ENCODE measurements at places on chromosomes 5 and 9. TPM values are rescaled to one million over a fixed set of nuclear protein-coding genes. Genes with fewer than 3 reads are reported as not detected.

- DNase-seq, result no peak
Observed at GRCh38 chr9:21779397-21779796, 23.0 kb upstream of the MTAP start.

- DNase-seq, result no peak
Observed at GRCh38 chr9:6764523-6764922, 6.8 kb downstream of the KDM4C start.

DNA sequence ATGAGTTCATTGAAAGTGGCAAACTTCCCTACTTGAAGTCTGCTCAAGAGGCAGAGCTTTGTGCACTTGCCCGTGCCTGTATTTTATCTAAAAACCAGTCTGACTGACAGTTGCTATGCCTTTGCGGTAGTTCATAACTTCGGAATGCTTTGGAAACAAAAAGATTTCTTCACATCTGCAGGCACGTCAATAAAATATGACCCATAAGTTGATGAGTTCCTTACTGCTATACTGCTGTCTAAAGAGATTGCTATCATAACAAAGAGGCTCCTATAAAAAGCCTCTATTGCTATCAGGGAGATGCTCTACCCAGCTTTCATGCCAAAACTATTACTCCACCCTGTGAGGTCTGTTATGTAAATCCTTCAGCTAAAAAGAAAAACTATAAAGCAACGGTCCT is 25.4 kb upstream of the RNF20 start:
- DNase-seq, result no peak

The CD180 gene
- 33.5 TPM for total RNA-seq

GRCh38 chr9:87167582-87167981 is 220.3 kb upstream of the GAS1 start:
- no peak for DNase-seq

The FOXD4L5 gene
- 0.55 TPM for total RNA-seq

DNA sequence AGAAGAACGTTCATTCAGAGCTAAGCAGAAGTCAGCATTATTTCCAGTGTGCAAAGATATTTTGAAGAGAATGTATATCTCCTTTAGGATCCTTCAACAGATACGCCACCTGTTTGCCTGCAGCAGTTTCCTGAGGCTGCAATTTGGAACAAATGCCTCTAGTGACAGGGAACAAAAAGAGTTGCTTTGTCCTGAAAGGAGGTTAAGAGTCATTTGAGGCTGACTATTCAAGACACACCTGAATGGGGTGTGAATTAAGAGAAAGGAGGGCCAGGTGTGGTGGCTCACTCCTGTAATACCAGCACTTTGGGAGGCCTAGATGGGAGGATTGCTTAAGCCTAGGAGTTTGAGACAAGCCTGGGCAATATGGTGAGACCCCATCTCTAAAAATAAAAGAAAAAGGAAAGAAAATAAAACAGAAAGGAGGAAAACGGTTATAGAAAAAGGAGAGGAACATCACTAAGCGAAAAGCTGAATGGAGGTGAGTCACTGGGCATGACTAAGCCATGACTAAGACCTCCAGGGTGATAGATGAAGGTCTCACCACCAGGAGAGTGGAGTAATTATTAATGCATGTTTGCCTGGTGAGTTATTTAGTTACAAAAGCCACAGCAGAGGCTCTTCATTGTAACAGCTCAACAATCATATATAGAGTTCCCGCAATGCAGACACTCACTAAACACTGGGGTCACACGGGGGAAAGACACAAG is 255.2 kb upstream of the TNC start:
- no peak for DNase-seq

DNA sequence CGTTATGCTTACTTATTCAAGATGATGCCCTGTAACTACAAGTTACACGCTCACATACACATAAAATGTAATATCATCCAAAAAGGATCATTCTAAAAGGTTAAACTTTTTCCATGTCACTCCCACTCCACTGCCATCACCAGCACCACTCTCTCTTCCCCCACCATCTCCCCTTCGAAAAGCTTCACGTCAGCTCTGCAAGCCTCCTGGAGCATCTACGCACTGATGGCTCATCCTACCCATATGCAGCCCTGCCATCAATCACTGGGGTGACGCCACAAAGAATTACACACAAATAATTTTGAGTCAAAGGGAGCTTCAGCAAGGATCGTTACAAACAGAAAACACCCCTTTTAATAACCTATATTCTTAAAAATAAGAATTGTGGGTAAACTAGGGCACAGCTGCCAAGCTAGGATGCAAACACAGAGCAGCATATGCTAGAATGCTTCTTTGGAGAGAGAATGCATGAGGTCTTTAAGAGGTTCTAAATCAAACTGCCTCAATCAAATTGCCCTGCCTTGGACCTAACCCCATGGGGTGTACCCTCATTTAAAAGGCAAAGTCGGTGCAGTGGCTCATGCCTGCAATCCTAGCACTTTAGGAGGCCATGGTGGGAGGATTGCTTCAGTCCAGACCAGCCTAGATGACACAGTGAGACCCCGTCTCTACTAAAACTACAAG is 56.1 kb downstream of the SHB start:
- DNase-seq, result no peak

DNA sequence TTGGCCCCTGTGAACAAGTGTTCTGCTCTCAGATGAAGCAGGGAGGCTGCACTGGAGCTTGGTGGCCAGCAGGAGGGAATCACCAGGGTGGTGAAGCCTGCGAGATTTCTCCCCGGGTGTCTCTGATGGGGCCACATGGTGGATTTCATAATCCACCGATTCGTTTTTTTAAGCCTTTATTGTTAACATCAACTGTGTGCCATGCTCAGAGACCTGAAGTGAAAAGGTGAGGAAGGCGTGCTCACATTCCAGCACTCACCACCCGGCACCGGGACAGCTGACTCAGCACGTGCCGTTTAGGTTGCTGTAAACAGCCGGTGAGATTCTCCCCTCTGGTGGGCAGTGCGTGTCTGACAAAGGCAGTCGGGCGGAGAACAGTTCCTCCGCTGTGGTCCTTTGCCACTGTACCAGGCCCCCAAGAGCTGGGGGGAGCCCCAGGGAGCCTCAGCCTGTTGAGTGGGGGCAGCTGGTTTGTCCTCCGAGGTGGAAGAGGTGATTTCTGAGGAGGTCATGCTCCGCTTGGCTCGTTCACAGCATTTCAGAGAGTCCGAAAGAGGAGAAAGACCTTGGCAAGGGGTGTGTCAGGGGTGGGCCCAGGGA is 12.7 kb upstream of the AHRR start:
- no peak for DNase-seq

GRCh38 chr9:34572628-34573027 is 16.9 kb downstream of the CNTFR start:
- no peak for DNase-seq

- no peak for DNase-seq
Observed at GRCh38 chr5:6084376-6084775, 294.0 kb downstream of the MED10 start.

DNA sequence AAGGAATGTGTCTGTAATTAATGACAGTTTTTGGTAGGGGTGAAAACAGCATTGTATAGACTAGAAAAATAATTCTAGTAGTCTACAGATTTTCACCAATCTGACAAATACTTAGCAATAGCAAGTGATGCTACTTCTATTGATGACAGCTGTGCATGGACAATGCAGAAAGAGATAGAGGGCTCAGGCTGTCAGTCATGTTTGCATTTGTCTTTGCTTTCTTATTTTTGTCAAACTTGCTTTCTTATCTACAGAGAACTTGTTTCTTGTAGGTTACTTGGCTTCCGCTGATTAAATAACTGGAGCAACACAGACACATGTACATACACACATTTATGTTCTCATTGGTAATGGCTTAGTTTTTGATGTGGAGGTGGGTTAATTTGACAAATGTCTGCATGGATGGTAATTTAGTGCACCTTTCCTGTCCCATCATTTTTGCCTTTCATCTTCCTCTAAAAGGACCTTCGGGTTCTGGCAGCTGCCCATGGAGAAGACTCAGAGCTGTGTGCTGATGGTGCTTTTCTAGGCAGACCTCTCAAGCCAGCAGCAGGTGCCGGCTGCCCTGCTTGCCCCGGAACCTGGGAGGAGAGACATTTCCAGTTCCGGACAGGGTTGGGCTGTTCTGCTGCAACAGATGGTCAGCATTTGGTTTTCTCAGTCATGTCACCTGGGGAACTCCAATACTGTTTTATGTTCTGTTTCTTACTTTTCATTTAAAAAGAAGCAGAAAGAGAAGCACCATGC is 28.8 kb downstream of the CAMK4 start:
- DNase-seq, result no peak

The ENTPD8 gene
- not detected for total RNA-seq

DNA sequence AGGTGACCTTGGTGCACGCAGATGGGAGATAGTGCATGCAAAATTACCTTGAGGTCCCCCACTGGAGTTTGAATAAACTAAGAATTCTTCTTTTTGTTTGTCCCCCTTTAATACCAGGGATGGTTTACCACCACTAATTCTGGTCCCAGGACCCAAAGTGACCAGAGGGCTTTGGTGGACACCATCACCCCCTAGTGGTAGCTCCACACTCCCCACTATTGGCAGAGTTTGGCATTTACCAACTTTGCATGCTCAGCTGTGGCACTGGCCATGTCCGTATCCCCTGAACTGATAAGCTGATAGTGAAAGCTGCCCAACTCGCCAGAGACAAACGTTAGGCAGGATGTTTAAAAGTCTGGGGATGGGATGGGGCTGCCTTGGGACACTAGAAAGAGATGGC is 3.3 kb downstream of the ASTN2 start:
- DNase-seq, result no peak

DNA sequence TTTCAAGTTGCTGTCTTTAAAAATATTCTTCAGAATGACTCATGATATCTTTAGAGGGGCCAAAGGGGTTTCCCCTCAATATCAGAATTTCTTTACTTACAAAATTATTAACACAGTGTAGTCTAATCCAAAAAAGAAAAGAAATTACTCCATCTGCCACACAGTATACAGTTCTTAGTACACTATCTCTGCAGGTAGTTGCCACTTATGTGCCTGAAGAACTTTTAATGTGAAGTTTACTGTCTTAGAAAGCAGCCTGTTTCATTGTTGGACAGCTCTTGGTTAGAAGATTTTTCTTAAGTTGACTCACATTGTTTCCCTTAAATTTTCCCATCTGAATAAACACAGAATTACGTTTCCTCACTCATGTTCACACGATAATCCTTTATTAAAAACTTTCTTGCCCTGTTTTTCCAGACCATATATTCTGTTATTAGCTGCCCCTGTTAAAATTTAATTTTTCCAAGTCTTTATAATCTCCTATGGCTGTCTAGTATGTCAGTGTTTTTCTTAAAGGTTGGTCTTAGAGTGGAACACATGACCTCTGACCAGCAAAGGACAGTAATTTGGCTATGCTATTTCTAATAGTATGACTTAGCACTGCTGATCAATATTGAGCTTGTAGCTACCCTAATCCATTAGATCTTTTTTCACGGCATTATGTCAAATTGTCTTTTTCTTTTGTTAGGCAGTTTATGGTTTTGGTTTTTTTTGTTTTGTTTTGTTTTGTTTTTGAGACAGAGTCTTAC is 21.8 kb upstream of the FKTN start:
- DNase-seq, result no peak

DNA sequence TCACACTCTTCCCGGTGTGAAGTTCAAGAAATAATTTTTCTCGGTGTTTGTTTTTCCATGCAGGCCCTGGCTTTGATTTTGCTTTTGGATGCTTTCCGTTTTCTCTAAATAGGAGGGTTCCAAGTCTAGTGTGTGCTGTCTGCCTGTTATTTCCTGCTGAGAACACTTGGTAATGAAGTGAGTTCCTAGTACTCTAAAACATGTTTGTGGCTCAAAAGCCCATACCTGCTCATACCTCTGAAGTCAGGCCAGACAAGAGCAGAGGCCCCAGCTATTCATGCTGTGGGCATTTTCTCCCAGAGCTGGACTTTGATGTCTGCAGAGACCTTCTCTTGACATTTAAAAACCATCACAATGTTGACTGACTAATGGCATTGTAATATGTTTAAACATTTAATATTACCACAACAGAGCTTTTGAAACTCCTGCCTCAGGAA is 211.2 kb downstream of the GOLPH3 start:
- DNase-seq, result no peak

- no peak for DNase-seq
Observed at GRCh38 chr5:39946356-39947045, 521.7 kb upstream of the DAB2 start.

DNA sequence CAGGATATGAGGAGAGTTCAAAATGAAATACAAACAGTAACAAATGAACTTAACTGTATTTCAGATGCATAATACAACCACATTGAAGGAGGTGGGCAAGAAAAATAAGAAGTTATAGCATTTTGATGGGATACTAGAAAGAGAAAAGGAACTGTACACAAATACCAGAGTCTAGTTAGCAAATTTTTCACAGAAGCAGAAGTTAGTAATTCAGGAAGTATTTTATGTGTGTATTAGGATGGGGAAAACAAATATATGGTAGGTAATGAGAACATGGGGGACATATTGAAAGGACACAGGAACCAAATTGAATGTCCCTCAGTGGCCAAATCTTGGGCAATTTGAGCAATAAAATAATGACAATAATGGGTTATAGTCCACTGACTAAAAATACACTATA is 18.4 kb downstream of the GM2A start:
- no peak for DNase-seq

DNA sequence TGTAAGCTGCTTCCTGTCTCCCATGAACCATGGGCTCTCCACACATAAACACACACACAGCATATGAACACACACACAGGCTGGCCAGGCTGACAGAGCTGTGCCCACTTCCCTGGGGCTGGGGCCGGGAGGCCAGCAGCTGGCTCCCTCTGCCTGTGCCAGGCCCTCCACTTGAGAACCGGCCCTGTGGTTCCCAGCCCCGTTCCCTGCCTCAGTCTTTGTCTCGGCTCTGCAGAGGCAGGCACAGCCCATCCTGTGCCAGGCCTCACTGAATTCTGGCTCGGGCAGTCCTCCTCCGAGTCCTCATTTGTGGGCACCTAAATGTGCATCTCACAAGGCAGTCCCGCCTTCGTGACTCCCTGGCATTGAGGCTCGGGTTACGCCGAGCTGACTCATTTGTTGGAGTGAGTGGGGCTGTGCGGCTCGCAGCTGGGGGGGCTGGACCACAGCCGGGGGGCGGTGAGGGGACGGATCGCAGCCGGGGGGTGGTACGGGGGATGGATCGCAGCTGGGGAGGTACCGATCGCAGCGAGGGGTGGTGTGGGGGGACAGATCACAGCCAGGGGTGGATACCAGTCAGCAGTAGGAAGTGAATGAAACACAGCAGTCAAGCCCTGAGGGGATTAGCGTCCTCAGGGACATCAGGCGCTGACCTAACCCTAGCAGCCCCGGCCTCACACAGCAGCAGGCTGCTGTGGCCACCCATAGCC is 72.3 kb downstream of the PSMB7 start:
- peak; percentile 76 for DNase-seq

- DNase-seq, result peak; percentile 93
Observed at GRCh38 chr5:6712142-6712576, 1.1 kb upstream of the TENT4A start.

GRCh38 chr5:87570366-87570765 is 157.6 kb upstream of the CCNH start:
- no peak for DNase-seq

GRCh38 chr5:81146031-81146430 is 87.1 kb upstream of the CKMT2 start:
- no peak for DNase-seq

The QRFP gene
- not detected for total RNA-seq

DNA sequence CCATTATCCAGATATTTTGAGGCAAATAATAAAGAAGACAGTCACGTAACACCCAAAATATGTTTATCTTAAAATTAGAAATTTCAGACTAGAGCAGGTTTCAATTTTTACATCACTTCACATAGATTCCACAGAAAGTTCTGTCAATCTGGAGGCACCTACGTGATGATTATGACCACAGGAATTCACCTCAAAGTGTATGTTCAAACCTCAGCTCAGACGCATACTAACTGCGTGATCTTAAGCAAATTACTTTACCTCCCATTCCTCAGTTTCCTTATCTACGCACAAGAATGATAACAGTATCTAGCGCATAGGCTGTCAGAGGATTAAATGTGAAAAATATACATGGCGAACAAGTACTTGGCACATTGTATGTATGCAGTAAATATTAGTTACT is 5.9 kb upstream of the CDH6 start:
- DNase-seq, result no peak
